ENCODE measurements at places on chromosomes 5 and 9. TPM values are rescaled to one million over a fixed set of nuclear protein-coding genes. Genes with fewer than 3 reads are reported as not detected.

- H3K27me3 ChIP-seq = no peaks in the 10 kb centered on the region
- H3K36me3 ChIP-seq = no peaks in the 10 kb centered on the region
- no peak for DNase-seq
- H3K4me1 ChIP-seq = peaks cover 5% of the 10 kb centered on the region
- no peak overlapping the region for H3K27ac ChIP-seq
Measured at GRCh38 chr5:78974011-78974410, 11.1 kb downstream of the ARSB start.

DNA sequence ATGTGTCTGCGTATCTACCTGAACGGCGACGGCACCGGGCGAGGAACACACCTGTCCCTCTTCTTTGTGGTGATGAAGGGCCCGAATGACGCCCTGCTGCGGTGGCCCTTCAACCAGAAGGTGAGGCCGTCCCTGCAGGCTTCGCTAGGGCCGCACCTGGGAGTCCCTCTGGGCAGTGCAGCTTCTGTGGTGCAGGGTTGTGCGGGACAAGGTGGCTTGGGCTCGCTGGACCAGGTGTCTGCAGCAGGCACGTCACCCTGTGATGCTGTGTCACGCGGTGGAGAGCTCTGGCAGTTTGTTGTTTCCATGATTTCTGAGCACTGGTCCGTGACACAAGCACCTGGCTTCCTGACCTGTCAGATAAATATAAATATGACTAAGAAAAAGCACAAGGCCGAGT, 20.7 kb downstream of the FBXW5 start:
- no peaks in the 10 kb centered on the region for H3K4me1 ChIP-seq
- H3K36me3 ChIP-seq = peaks cover 14% of the 10 kb centered on the region
- H3K27ac ChIP-seq = no peak overlapping the region
- no peak for DNase-seq
- no peaks in the 10 kb centered on the region for H3K27me3 ChIP-seq

SPATA31C1 gene
- total RNA-seq = not detected

DNA sequence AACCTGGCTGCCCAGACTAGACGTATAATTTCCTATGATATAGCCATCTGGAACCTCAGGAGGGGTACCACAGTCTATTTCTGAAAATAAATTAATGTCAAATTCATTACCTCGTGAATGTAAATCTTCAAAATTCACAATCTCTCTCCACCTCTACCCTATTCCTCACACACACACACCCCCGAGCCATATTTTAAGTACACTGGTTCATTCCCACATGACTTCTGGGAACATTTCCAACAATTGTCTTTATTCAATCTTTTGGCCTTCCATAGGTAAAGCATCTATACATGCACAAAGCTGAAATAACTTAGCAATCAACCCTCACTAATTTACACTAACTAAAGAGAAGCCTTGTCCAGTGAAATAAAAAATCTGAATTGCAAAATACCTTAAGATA, 32.7 kb downstream of the SUSD1 start:
- peaks cover 3% of the 10 kb centered on the region for H3K36me3 ChIP-seq
- no peaks in the 10 kb centered on the region for H3K27me3 ChIP-seq
- H3K4me1 ChIP-seq = no peaks in the 10 kb centered on the region
- no peak overlapping the region for H3K4me3 ChIP-seq
- no peak for DNase-seq

DNA sequence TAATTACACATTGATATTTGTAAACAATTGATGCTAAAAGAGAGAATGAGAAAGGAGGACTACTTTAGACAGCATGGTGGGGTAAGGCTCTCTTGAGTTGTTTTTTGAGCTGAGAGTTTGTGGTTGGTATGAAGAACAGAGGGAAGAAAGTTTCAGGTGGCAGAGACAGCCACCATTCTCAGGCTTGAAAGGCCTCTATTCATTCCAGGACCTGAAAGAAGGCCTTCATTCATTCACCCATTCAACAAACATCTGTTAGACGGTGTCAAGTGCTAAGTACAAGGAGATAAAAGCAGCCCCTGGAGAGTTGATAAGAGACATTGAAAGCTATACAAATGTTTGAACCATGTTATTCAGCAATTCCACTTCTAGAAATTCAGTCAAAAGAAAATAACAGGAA, 21.7 kb upstream of the ADAM19 start:
- peak overlapping the region; percentile 19 for H3K27ac ChIP-seq
- H3K4me3 ChIP-seq = no peak overlapping the region
- H3K4me1 ChIP-seq = peaks cover 70% of the 10 kb centered on the region
- H3K27me3 ChIP-seq = peaks cover 17% of the 10 kb centered on the region
- peaks cover 27% of the 10 kb centered on the region for H3K36me3 ChIP-seq

DNA sequence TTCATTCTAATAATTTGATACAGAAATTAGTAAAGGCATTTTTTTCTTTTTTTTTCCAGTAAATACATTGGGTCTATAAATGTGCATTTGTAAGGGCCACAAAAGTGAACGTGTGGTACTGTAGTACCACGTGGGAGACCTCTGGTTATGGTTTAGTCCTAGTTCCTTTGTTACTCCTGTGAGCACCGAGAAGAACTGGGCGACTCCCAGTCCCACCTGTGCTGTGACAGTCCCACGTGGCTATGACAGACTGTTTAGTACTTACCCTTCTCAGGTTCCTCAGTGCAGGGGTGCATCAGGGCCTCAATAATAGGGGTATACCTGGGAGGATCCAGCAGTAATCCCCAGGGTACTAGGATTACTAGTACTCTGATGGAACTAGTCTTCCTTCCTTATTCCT, 49.3 kb downstream of the LRRC70 start:
- H3K27ac ChIP-seq = no peak overlapping the region
- DNase-seq = no peak
- H3K36me3 ChIP-seq = peaks cover 3% of the 10 kb centered on the region
- no peak overlapping the region for H3K4me3 ChIP-seq

GNAQ gene
- total RNA-seq = 22.7 TPM

GRCh38 chr9:112819635-112820496, 69.3 kb downstream of the SNX30 start:
- H3K27ac ChIP-seq = no peak overlapping the region
- H3K4me3 ChIP-seq = no peak overlapping the region
- H3K36me3 ChIP-seq = peaks cover 11% of the 10 kb centered on the region
- H3K27me3 ChIP-seq = no peaks in the 10 kb centered on the region

TAF1L gene
- total RNA-seq = 0.04 TPM

SLC6A7 gene
- not detected for total RNA-seq

MYOZ3 gene
- total RNA-seq = 0.16 TPM

DCAF10 gene
- total RNA-seq = 10.5 TPM

GRCh38 chr5:122902263-122902662, 56.9 kb downstream of the SNX24 start:
- H3K27ac ChIP-seq = no peak overlapping the region
- peaks cover 3% of the 10 kb centered on the region for H3K27me3 ChIP-seq
- H3K4me1 ChIP-seq = peaks cover 10% of the 10 kb centered on the region
- no peaks in the 10 kb centered on the region for H3K36me3 ChIP-seq

DNA sequence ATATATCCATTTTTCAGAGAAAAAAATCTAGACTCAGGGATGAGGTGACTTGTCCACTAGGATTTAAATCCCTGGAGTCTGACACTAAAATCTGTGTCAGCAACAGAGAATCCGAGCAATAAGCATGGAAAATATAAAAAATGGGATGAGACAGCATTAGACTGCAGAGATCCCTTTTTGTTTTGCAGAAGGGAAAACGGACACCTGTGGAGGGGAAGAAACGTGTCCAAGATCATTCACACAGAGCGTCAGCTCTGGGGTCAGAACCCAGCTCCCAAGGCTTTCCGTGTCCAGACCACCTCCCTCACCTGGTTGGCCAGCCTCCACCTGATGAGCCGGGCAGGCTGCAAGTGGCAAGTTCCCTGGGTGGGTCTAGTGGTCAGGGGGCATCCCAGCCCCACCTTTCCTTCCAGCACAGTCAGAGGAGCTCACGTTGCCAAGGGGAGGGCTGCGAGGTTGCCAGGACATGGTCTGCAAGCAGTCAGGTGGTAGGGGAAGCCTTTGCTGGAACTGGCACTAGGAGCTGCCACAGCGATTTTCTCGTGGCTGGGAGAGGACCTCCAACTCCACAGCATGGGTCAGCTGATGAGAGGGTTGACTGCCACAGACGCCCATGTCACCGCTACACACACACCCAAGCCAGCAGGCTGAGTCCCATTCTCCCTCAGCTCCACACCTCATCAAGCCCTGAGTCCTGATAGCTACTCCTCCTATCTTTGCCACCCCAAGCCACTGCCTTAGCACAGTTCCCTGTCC, 65.9 kb upstream of the CPLX2 start:
- no peaks in the 10 kb centered on the region for H3K4me1 ChIP-seq
- no peaks in the 10 kb centered on the region for H3K36me3 ChIP-seq
- H3K27ac ChIP-seq = no peak overlapping the region

DNA sequence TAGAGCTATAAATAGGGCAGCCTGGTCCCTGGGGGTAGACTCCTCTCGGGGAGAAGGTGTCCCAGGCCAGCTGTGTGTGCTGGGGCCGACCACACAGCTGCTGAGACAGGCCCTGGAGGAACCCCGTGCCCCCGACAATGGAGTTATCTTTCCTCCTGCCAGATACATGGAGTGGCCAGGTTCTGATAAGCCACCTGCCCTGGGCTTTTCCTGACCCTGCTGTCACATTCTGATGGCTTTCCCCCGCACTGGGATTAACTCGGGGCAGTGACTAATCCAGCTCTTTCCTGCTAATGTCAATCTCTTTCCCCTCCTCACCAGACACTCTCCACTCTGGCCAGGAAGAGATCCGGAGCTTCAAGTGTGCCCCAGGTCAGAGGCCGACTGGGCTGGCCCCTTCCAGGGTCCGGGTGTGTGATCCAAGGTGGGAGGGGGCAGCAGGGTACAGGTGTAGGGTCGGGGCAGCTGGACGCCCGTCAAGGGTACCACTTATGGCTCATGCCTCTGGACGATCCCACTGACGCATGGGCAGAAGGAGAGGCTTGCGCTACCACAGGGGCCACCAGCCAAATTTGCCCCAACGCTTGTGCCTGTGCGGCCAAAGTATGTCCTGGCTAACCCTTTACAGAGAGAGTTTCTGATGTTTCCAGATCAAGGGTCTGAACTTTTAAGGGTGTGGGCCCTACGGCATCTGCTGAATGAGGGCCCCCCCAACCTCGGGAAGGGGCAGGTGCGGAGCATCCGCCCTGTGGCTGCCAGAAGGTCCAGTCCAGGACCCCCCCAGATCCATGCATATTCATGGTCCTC, 20.6 kb upstream of the COL5A1 start:
- peaks cover 6% of the 10 kb centered on the region for H3K27me3 ChIP-seq
- no peak overlapping the region for H3K4me3 ChIP-seq
- no peak for DNase-seq

DNA sequence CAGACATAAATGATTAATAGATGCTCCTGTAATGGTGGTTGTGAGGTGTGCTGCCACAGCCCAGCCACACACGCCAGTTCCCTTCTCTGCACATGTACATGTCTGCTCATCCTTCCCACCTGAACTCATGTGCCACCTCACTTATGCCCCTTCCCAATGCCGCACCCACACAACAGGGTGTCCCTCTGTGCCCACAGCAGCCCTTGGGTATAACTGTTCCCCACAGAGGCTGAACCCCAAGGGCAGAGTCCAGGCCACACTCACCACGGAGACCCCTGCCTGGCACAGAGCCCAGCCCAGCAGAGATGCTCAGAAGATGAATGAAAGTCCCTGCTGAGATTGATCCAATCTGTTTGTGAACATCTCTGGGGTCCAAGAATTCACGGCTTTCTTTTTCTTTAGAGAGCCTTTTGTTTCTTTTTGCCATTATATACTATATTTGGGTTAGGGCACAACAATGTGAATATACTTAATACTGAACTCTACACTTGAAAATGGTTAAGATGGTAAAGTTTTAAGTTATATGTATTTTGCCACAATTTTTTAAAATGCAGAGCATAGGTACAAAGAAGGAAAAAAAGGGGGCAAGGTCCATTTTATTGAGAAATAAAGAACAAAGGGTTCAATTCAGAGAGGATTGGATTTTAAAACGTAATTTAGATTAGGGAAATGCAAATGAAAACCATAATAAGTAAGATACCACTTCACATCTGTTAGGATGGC, 29.6 kb downstream of the IRF1 start:
- no peak overlapping the region for H3K27ac ChIP-seq
- H3K36me3 ChIP-seq = peaks cover 42% of the 10 kb centered on the region
- peaks cover 78% of the 10 kb centered on the region for H3K4me1 ChIP-seq
- no peaks in the 10 kb centered on the region for H3K27me3 ChIP-seq
- no peak for DNase-seq

SPAG8 gene
- total RNA-seq = 1.0 TPM

GRCh38 chr9:100352727-100353505, at the start of gene TEX10:
Gene TEX10 (minus strand): TSS chr9:100352942. CDS start chr9:100349363, 3,579 bp downstream.
- peaks cover 30% of the 10 kb centered on the region for H3K36me3 ChIP-seq
- H3K27me3 ChIP-seq = no peaks in the 10 kb centered on the region
- H3K4me1 ChIP-seq = peaks cover 36% of the 10 kb centered on the region
- peak within 1 kb of the TSS; percentile 98 for H3K4me3 ChIP-seq
- peak; percentile 88 for DNase-seq

DNA sequence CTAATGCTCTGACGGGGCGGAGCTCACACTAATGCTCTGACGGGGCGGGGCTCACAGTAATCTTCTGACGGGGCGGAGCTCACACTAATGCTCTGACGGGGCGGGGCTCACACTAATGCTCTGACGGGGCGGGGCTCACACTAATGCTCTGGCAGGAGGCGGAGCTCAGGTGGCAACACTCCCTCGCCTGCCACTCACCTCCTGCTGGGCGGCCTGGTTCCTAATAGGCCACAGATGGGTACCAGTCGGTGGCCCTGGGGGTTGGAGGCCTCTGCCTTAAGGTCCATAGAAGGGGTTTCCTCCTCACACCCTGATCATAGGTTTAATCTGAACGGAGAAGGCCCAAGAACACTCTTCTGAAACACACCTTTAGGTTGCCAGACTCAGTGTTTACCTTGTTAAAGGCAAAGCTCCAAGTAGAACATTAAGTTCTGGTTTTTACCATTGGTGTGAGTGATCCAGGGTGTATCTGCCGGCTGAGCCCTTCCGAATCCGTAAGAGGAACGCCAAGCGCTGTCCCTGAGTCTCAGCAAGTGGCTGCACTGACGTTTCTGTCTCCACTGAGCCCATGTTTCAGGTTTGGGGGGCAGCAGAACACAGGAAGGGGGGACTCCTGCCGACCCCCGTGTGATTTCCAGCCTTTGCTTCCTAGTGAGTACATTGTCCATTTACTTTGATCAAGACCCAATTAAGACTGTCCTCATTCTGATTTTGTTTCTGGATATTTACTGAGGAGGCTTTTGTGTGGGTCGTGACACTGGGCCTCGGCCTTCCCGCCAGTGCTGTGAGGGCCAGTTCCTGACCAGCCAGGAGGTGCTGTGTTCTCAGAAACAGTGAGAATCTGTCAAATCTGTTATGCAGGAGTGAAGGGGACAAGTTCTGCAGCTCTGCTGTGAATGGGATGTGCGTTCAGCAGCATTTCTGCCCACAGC, 24.6 kb upstream of the LRRC14B start:
- H3K27me3 ChIP-seq = no peaks in the 10 kb centered on the region
- DNase-seq = no peak
- H3K27ac ChIP-seq = no peak overlapping the region

FBXL7 gene
- total RNA-seq = not detected

LECT2 gene
- total RNA-seq = not detected

DNA sequence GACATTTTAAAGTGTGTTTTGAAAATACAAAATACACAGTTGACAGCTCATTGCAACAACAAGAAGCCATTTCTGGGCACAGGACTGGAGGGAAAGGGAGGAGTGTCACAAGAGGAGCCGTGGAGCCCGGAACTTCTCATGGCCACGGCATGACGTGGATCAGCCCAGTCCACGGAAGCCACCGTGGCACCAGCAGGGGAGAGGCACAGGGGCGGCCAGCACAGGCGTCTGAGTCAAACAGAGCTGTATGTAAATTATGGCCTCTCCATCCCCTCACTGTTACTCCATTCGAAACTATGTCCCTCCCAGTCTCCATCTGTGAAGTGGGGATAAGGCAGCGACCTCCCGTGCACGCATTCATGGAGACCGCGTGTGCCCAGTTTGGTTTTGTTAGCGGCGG, 165.6 kb upstream of the IRX2 start:
- H3K4me1 ChIP-seq = no peaks in the 10 kb centered on the region
- no peaks in the 10 kb centered on the region for H3K36me3 ChIP-seq
- no peak for DNase-seq
- H3K27me3 ChIP-seq = peaks cover 3% of the 10 kb centered on the region

Measured in activated naive CD8-positive, alpha-beta T cell treated with anti-CD3 and anti-CD28 coated beads for 36 hours (primary cell).